Motor neuron (in vitro differentiated cells): ENCODE measurements at places on chromosomes 11 and 22.

- ATAC-seq, result no peak
These were observed 1.1 kb downstream of the UBASH3B start for GRCh38 chr11:122656631-122657101.

- ATAC-seq, result no peak
These were observed 5.3 kb upstream of the ACR start for GRCh38 chr22:50732681-50733080.

- no peak for ATAC-seq
These were observed 50.1 kb downstream of the FBLN1 start for GRCh38 chr22:45552580-45553350.

DNA sequence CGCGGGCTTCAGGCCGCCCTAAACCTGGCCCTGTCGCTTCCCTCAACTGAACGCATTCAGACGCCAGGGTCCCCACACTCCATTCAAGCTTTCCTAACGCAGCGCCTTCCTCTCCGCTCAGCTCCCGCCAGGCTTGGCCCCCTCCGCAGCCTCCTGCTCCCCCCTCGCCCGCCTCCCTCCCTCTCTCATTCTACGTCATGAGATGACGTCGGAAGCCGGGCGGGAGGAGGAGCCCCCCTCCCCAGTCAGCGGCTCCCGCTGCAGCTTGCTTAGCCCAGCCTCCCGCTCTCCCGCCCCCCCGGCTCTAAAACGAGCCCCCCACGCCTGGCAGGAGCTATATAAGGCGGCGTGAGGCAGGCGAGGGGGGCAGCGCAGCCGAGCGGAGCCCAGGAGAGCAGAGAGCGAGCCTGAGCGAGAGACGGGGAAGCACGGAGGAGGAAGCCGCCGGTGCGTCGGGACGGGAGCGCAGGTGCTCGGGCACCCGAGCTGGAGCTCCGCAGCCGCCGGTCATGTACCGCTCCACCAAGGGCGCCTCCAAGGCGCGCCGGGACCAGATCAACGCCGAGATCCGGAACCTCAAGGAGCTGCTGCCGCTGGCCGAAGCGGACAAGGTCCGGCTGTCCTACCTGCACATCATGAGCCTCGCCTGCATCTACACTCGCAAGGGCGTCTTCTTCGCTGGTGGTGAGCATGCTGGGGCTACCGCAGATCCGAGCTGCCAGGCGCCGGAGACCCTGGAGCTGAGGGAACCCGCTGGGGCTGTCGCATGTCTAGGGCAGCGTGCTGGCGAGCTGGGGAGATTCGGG lies at the start of gene NPAS4:
NPAS4 (plus strand) TSS at position 365 of the 806 bp plus-strand sequence; CDS start at position 510, 145 bp downstream.
- ATAC-seq, result peak; percentile 73

GRCh38 chr22:17845790-17846189 lies 71.5 kb upstream of the BID start:
- peak; percentile 32 for ATAC-seq

GRCh38 chr11:59271247-59271755 lies 58.6 kb upstream of the MPEG1 start:
- ATAC-seq, result no peak

GRCh38 chr22:40659166-40659565 lies 20.1 kb upstream of the MCHR1 start:
- ATAC-seq, result no peak

- ATAC-seq, result no peak
These were observed 31.1 kb downstream of the NECTIN1 start for GRCh38 chr11:119697882-119698281.

- ATAC-seq, result no peak
These were observed 39.4 kb upstream of the WNT11 start for GRCh38 chr11:76245720-76246119.

GRCh38 chr11:112526699-112527416 lies 266.2 kb upstream of the PLET1 start:
- ATAC-seq, result no peak

DNA sequence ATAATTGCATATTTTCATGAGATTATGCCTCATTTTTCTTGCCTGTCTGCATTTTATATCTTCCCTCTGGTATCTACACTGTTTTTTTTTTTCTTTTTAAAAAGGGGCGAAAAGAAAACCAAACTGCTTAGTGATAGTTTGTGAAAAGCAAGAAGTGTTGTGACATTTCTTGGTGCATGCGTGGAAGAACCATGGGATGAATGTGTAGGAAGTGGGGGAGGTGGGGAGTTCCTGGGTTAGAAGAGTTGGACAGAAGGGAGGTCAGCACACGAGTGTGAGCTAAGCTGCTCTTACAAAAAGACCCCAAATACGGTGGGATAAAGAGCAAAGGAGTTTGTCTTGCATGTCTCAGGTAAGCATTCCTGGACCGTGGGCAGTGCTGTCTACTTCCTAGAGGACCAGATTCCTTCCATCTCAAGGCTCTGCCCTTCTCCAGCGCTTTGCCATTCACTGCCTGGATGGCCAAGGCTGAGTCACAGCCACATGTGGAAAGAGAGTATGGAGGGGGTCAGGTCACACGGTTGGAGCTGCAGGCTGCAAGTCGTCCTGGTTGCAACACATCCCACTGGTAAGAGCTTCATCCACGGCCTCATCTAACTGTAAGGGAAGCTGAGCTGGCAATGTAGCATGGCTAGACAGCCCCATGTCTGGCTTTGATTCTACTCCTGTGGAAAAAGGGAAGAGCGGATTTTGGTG lies 300.6 kb downstream of the DDX10 start:
- ATAC-seq, result no peak
